ENCODE measurements at places on chromosomes 4 and X. TPM values are rescaled to one million over a fixed set of nuclear protein-coding genes. Genes with fewer than 3 reads are reported as not detected.
A peak's percentile ranks its signal among the peaks of the same experiment; 100 is the strongest.

- H3K4me1 ChIP-seq = no peaks in the 10 kb centered on the region
- H3K27me3 ChIP-seq = no peaks in the 10 kb centered on the region
- H3K4me3 ChIP-seq = no peak overlapping the region
Measured at GRCh38 chr4:85658766-85659439, 184.0 kb downstream of the ARHGAP24 start.

DNA sequence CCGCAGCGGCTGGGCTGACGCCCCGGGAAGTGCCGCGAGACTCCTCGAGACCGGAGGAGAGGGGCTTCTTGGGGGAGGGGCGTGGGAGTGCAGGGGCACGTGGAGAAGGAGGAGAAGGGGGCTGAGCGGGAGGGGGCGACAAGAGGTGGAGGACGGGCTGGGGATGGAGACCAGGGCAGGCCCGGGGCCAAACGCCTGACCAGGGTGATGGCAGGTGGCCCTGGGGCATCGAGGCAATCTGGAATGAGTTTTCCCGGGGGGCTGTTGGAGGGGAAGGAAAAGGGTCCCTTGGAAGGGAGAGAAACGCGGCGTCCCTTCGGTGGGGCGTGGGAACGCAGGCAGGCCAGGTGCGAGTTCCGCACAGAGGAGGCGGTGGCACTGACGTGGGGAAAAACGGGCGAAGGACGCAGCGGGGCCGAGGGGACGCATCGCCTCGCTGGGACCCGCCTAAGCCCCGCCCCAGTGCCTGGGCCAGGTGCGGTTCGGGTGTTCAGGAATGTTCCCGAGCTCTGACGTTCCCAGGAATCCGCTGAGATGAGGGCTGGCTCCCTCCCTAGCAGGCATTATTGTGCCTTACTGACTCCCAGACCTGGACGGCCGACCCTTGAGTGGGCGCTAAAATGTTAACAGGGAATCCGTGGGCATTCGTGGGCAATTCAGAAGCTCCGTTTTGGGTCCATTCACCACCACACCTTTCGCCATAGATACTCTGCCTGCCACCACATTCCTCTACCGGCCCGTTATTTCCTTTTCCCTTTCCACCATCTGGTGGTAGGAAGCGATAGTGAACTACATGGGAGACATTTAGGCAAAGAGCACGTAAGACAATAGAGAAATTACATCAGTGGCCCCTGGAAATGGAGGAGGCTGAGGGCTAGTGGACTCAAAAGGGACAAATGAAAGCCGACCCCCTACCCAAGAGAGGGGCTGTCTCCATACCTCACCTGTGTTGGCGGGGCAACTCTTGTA is 795 bp upstream of the SH3KBP1 start:
- DNase-seq = peak; percentile 63
- H3K4me3 ChIP-seq = peak overlapping the region; percentile 21
- H3K4me1 ChIP-seq = no peaks in the 10 kb centered on the region

GRCh38 chr4:137768196-137768595 is 235.9 kb upstream of the PCDH18 start:
- no peak overlapping the region for H3K4me3 ChIP-seq
- H3K27ac ChIP-seq = no peak overlapping the region
- no peak for DNase-seq

DNA sequence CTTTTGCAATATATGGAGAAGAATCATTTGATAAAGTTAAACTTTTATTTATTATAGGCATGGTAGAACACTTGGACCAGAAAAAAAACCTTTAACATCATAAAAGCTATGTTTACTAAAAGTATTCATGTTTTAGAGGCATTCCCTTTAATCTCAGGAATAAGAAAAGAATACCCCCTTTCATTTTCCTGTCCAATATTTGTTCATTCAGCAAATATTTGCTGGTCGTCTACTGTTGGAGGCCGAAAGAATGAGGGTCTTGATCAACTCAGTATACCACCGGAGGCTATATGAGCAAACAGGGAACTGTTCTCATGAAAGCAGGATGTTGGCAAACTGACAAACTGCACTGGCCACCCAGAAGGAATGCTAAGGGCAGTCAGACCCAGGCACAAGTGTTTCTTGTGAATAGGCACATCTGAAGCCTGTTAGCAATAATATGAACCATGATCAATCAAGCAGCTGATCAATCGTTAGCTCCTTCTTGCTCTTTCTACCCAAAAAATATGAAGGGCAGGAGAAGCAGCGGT is 480.8 kb upstream of the FAT1 start:
- no peak overlapping the region for H3K27ac ChIP-seq
- H3K4me1 ChIP-seq = no peaks in the 10 kb centered on the region
- DNase-seq = peak; percentile 58

GRCh38 chr4:793093-793861 is 32.7 kb downstream of the CPLX1 start:
- H3K4me3 ChIP-seq = no peak overlapping the region
- H3K4me1 ChIP-seq = peaks cover 3% of the 10 kb centered on the region
- H3K27ac ChIP-seq = no peak overlapping the region
- no peak for DNase-seq

DNA sequence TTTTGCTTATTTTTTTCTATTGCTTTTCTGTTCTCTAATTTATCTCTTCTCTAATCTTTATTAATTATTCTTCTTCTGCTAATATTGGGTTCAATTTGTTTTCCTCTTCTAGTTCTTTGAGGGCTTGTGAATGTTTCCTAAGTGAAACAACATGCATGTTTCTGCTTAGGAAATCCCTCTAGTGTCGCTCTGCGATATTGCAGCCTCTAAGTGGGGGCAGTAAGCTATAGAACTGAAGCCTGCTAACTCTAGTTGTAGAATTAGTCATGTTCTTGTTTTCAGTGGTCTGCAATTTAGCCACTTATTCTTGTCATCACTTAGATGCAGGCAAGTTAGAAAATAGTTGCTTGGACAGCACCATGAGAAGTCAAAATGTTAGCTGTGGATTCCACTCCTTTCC is 222.6 kb downstream of the SPIN4 start:
- H3K27me3 ChIP-seq = no peaks in the 10 kb centered on the region
- H3K36me3 ChIP-seq = no peaks in the 10 kb centered on the region

GRCh38 chrX:12901486-12901885 is 4.9 kb upstream of the TLR8 start:
- H3K36me3 ChIP-seq = no peaks in the 10 kb centered on the region
- H3K4me1 ChIP-seq = no peaks in the 10 kb centered on the region
- no peak overlapping the region for H3K4me3 ChIP-seq
- no peak overlapping the region for H3K27ac ChIP-seq

- H3K4me3 ChIP-seq = no peak overlapping the region
- H3K27ac ChIP-seq = no peak overlapping the region
- DNase-seq = no peak
- H3K27me3 ChIP-seq = no peaks in the 10 kb centered on the region
Measured at GRCh38 chr4:101221294-101221693, 126.0 kb downstream of the PPP3CA start.

GRCh38 chrX:44447214-44447613 is 95.4 kb downstream of the FUNDC1 start:
- peaks cover 3% of the 10 kb centered on the region for H3K27me3 ChIP-seq
- no peak overlapping the region for H3K27ac ChIP-seq
- H3K36me3 ChIP-seq = no peaks in the 10 kb centered on the region
- no peak overlapping the region for H3K4me3 ChIP-seq
- no peaks in the 10 kb centered on the region for H3K4me1 ChIP-seq
- no peak for DNase-seq

GRCh38 chr4:123767806-123768205 is 371.2 kb downstream of the SPRY1 start:
- no peaks in the 10 kb centered on the region for H3K36me3 ChIP-seq
- H3K4me1 ChIP-seq = no peaks in the 10 kb centered on the region
- no peak overlapping the region for H3K4me3 ChIP-seq
- no peak overlapping the region for H3K27ac ChIP-seq
- no peaks in the 10 kb centered on the region for H3K27me3 ChIP-seq

GRCh38 chr4:159823743-159824142 is 720.9 kb downstream of the RAPGEF2 start:
- DNase-seq = no peak
- H3K4me3 ChIP-seq = no peak overlapping the region
- H3K27ac ChIP-seq = no peak overlapping the region
- no peaks in the 10 kb centered on the region for H3K27me3 ChIP-seq
- no peaks in the 10 kb centered on the region for H3K36me3 ChIP-seq

GRCh38 chr4:175998782-175999181 is 66.9 kb upstream of the WDR17 start:
- H3K36me3 ChIP-seq = no peaks in the 10 kb centered on the region
- H3K27ac ChIP-seq = no peak overlapping the region
- peaks cover 9% of the 10 kb centered on the region for H3K27me3 ChIP-seq
- DNase-seq = peak; percentile 9

GRCh38 chr4:25184056-25184455 is 23.8 kb upstream of the SEPSECS start:
- no peak for DNase-seq
- H3K27ac ChIP-seq = no peak overlapping the region
- peaks cover 2% of the 10 kb centered on the region for H3K4me1 ChIP-seq
- no peak overlapping the region for H3K4me3 ChIP-seq
- H3K36me3 ChIP-seq = no peaks in the 10 kb centered on the region
- no peaks in the 10 kb centered on the region for H3K27me3 ChIP-seq

GRCh38 chr4:72112514-72113156 is 80.8 kb downstream of the NPFFR2 start:
- H3K4me3 ChIP-seq = no peak overlapping the region
- H3K27me3 ChIP-seq = no peaks in the 10 kb centered on the region
- DNase-seq = no peak
- H3K36me3 ChIP-seq = no peaks in the 10 kb centered on the region

GRCh38 chr4:10302096-10302495 is 155.1 kb downstream of the ZNF518B start:
- no peak overlapping the region for H3K4me3 ChIP-seq
- H3K27me3 ChIP-seq = no peaks in the 10 kb centered on the region
- no peaks in the 10 kb centered on the region for H3K36me3 ChIP-seq
- H3K27ac ChIP-seq = no peak overlapping the region
- no peak for DNase-seq
- H3K4me1 ChIP-seq = no peaks in the 10 kb centered on the region

GRCh38 chrX:148806145-148806870 is 305.9 kb downstream of the AFF2 start:
- H3K4me3 ChIP-seq = no peak overlapping the region
- H3K27me3 ChIP-seq = peaks cover 2% of the 10 kb centered on the region
- no peaks in the 10 kb centered on the region for H3K36me3 ChIP-seq
- no peak for DNase-seq

DNA sequence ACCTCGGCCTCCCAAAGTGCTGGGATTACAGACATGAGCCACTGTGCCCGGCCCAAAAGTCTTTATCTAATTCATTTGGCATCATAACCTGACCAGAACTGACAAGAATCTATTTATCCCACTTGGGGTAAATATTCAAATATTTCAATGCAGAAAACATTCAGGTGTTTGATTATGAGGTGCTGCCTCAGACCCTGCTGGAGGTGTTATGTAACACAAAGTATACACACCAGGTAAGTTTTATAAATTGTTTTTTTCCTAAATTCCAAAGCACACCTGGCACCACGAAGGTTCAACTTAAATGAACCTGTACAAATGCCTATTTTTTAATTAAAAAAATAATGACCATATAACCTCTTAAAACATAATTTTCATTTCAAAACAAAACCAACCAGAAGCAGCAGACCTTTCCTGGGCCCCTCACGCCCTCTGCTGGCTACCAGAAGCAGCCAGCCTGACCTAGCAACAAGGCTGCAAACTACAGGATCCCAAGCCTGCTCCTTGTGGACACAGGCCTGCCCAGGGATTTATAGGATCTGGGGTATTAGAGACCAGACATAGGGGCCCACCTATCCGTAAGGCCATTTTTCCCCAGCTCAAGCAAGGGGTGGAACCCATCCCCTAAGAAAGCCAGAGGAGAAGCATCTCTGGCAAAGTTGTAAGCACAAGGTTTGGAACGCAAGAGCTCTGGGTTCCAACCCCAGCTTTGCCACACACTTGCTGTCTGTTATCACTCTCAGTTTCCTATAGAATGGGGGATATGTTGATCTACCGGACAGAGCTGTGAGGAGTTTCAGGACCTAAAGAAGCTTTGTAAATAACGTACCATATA is 11.7 kb downstream of the OTUD5 start:
- peak; percentile 61 for DNase-seq
- no peaks in the 10 kb centered on the region for H3K27me3 ChIP-seq
- H3K4me3 ChIP-seq = no peak overlapping the region
- no peak overlapping the region for H3K27ac ChIP-seq
- no peaks in the 10 kb centered on the region for H3K36me3 ChIP-seq

DNA sequence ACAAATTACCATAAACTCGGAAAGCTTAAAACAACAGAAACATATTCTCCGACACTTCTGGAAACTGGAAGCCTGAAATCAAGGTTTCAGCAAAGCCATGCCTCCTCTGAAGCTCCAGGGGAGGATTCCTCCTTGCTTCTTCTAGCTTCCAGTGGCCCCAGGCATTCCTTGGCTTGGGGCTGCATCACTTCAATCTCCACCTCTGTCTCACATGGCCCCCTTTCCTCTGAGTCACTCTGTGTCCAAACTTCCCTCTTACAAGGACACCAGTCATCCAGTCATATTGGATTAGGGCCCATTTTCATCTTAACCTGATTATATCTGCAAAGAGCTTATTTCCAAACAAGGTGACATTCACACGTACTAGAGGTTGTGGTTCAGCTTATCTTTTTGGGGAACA is 17.3 kb downstream of the PARM1 start:
- no peaks in the 10 kb centered on the region for H3K36me3 ChIP-seq
- H3K27ac ChIP-seq = no peak overlapping the region
- no peaks in the 10 kb centered on the region for H3K27me3 ChIP-seq
- no peaks in the 10 kb centered on the region for H3K4me1 ChIP-seq
- no peak for DNase-seq

DNA sequence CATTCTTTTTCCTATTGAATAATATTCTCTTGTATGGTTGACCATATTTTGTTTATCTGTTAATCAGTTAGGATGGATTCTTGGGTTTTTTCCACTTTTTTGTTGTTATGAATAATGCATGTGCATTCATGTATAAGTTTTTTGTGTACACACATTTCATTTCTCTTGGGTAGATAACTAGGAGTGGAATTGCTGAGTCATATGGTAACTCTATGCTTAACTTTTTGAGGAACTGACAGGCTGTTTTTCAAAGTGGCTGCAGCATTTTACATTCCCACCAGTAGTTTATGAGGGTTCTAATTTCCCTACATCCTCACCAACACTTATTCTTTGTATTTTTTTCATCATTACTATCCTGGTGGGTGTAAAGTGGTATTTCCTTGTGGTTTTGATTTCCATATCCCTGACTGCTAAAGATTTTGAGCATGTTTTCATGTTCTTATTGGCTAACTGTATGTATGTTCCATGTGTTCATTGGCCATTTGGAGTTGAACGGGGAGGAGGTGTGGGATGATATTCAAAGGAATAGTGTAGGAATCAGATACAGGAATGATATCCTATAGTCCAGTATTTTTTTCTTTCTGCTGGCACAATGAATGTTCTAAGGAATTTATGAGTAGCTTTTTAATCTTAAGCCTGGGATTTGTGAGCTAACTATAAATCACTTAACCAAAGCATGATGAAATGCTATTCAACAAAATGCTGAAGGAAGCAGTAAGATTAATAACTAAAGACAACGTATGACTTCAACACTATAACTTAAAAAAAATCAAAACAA is 114.3 kb downstream of the AMELX start:
- H3K4me3 ChIP-seq = no peak overlapping the region
- H3K4me1 ChIP-seq = no peaks in the 10 kb centered on the region
- no peak overlapping the region for H3K27ac ChIP-seq
- no peak for DNase-seq
- peaks cover 9% of the 10 kb centered on the region for H3K27me3 ChIP-seq

Gene SHOX
- not detected for total RNA-seq

Gene SPANXC
- total RNA-seq = not detected

Gene KCNE5
- 0.54 TPM for total RNA-seq

Gene ITGB1BP2
- 3.5 TPM for total RNA-seq

Gene MAGEB2
- not detected for total RNA-seq

Gene TMPRSS11A
- total RNA-seq = not detected

Gene MID1
- total RNA-seq = 25.8 TPM

Gene KIT
- total RNA-seq = 74.4 TPM

Gene DRD5
- total RNA-seq = not detected

Gene NLRP2B
- not detected for total RNA-seq

Gene POU4F2
- total RNA-seq = not detected

All from lung (tissue), 17 donors.